ENCODE measurements at places on chromosomes 16 and 17.

DNA sequence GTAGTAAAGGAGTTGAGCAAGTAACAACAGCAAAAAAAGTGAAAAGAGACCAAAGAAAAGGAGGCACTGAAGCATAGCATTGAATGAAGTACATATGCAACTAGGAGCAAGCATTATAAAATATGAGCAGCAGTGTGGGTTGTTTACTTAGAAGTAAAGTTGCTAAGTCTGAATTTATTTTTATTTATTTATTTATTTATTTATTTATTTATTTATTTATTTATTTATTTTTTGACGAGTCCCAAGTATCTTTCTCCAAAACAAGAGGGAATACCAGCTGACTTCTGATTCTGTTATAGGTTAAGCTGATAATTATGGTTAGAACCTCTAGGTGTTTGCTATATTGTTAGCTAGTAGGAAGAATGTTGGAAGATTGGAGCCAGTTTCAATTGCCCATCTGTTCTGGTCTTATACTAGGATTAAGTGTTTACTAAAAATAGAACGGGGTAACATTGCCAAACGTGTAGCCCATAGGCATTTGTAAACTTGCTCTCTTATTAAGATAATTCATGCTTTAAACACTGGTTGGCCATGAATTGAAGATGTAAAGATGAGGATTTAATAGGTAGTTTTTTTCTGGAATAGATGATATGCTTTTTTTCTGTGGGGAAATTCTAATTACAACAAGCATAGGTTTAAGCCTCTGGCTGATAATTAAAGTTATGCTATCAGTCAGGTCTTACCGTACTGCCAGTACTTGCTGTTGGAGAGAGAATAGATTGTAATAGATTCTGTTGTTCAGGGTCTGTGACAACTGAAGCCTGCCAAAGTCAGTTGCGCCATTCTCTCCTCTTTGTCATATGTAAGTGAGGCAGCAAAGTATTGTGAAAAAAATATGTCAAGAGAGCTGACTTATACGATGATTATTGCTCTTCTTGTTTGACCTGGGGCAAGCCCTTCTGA lies 66.7 kb downstream of the PPM1E start:
- DNase-seq: no peak

DNA sequence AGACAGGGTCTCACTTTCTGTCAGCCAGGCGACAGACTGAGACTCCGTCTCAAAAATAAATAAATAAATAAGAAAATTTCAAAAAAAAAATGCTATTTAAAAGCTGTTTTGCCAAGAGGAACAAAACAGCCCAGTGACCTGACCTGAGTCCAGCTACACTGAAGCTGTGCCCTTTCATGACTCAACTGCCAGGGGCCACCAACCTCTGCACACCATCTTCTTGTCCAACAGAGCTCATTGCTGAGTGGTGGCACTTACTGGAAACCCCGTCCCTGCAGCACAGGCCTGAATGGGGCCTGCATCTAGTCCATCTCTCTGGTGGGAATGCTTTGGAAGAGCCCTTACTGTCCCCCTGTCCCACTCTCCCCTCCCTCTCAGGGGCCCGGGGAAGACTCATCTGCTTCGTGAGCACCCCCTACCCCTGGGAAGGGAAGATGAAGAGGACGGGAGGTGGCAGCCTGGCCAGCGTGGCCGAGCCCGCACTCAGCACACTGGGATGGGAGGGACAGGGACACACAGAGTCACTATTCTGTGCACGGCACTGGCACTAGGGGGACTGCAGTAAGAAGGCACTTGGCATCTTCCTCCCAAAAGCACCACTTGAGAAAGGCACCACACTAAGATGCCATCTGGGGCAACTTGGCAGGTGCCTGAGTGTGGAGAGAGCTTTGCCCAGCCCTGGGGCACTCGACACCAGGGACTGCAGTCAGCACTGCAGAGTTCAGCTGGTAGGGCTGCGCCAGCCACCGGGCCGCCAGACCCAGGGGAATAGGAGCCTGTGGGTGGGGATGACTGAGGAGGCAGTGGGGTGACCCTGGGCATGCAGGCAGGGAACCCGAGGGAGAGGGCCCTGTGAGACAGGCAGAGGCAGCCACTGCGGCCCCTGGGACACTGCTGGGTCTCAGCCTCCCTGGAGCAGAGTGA lies 13.5 kb downstream of the FBXO31 start:
- no peak for DNase-seq

GRCh38 chr16:57906382-57907316 lies 64.3 kb downstream of the CNGB1 start:
- no peak for DNase-seq

DNA sequence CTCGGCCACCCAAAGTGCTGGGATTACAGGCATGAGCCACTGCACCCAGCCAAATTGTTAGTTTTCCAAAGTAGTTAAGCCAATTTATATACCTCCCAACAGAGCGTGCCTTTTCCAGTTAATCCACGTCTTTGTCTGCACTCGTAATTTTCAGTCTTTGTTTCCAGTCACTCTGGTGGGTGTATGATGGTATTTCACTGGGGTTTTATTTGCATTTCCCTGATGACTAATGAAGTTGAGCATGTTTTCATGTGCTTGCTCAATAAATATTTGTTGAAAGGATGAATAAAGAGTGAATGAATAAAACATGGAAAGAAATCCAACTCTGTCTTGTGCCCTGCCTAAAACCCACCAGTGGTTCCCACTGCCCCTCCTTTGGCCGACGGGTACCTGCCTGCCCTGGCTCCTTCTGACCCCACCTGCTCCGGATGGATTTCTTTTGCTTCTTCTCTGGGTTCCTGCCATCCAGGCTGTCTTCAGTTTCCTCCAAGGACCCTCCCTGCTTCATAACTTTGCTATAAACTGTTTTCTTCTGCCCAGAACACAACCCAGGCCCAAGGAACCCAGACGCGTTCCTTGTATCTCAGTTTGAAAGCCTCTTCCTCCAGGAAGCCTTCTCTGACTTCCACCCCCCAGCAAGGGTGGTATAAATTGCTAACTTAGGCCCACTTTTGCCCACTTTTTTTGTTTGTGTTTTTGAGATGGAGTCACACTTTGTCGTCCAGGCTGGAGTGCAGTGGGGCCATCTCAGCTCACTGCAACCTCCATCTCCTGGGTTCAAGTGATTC lies 3.0 kb upstream of the ABCC1 start:
- peak; percentile 52 for DNase-seq

- no peak for DNase-seq
Observed at GRCh38 chr17:896953-897661, 82.5 kb downstream of the NXN start.

- no peak for DNase-seq
Observed at GRCh38 chr17:48282303-48282702, 147.7 kb downstream of the SKAP1 start.

GRCh38 chr17:411421-412120 lies 59.0 kb upstream of the RPH3AL start:
- DNase-seq: no peak

GRCh38 chr16:68284847-68285246 lies 20.5 kb downstream of the SLC7A6 start:
- no peak for DNase-seq

GRCh38 chr17:65022751-65023700 lies 33.5 kb downstream of the GNA13 start:
- DNase-seq: no peak

- no peak for DNase-seq
Observed at GRCh38 chr16:104928-105327, 26.9 kb downstream of the MPG start.

- no peak for DNase-seq
Observed at GRCh38 chr17:50952013-50952412, 85.9 kb upstream of the TOB1 start.

- no peak for DNase-seq
Observed at GRCh38 chr17:46935658-46936266, 12.8 kb downstream of the GOSR2 start.

GRCh38 chr17:82076018-82076784 lies 10.6 kb upstream of the DUS1L start:
- DNase-seq: no peak

- DNase-seq: no peak
Observed at GRCh38 chr16:65061935-65062518, 59.8 kb downstream of the CDH11 start.

DNA sequence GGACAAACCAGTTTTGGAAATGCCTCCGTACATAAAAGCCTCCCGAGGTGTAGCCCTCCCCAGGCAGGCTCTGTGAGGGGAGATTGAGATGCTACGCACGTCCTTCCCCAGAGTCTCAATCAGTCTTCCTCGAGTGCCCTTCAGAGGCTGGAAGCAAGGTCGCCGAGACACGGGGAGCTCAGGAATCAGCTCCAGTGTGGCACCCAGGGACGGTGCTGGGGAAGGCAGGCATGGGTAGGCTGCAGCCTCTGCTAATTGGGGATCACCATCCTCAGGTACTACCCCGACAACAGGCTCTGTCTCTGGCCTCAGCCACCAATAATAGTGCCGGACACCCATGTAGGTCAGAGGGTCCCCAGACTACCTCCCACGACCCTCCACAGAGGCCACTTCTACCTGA lies 28.1 kb upstream of the GSG1L start:
- DNase-seq: no peak

DNA sequence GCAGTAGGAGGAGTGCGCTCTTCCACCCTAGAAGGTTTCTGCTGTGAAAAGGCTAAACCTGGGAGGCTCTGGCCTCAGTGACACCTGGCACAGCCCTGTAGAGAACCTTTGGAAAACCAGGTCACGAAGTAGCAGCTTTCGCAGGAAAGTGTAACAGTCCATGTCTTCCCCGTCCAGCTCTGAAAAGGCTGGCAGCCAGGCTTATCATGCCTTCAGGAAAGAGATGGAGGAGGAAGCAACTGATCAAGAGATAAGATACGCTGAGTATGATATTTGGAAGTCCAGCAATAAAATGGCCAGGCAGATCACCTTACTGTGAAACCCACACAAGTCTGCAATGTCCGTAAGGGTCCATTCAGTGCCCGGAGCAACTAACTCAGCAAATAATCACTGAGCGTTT lies 22.3 kb downstream of the TUBD1 start:
- DNase-seq: no peak

GRCh38 chr17:42779304-42779935 lies 990 bp upstream of the WNK4 start:
- DNase-seq: no peak

Data from fibroblast of skin of left biceps (primary cell).